Naive thymus-derived CD8-positive, alpha-beta T cell (primary cell): ENCODE measurements at places on chromosomes 6 and 20. TPM values are rescaled to one million over a fixed set of nuclear protein-coding genes. Genes with fewer than 3 reads are reported as not detected.

GRCh38 chr6:56046576-56046975 lies 171.2 kb upstream of the BMP5 start:
- H3K36me3 ChIP-seq = no peaks in the 10 kb centered on the region
- H3K4me3 ChIP-seq = no peak overlapping the region
- H3K27ac ChIP-seq = no peak overlapping the region
- no peaks in the 10 kb centered on the region for H3K4me1 ChIP-seq
- no peak for DNase-seq

DNA sequence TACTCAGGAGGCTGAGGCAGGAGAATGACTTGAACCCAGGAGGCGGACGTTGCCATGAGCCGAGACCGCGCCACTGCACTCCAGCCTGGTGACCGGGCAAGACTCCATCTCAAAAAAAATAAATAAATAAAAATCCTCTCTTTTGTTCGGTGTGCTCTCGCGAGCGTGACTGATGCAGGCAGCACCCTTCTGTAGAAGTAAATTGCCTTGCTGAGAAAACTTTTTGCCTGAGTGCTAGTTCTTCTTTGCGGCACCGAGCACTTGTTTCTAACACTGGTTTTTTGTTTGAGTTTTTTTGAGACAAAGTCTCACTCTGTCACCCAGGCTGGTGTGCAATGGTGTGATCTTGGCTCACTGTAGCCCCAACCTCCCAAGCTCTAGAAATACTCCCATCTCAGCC lies 30.5 kb downstream of the PLN start:
- H3K27me3 ChIP-seq = no peaks in the 10 kb centered on the region
- DNase-seq = no peak
- peaks cover 89% of the 10 kb centered on the region for H3K36me3 ChIP-seq

DNA sequence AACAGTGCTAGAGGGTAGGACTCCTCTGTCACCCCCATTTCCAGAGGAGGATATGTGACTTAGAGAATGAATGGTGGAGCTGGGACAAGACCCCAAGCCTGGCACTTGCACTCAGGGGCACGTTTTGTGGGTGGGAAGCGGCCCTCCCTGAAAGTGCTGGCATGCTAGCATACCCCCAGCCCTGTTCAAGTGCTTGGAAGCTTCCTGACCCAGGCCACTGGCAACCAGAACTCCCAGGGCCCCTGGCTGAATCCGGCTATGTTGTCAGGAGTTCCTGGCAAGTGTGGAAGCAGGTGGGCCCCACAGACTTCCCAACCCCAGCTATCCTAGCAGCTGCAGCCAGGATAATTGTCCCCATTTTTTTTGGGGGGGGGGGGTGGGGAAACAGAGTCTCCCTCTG lies 35.6 kb upstream of the TGM2 start:
- peaks cover 3% of the 10 kb centered on the region for H3K27me3 ChIP-seq
- H3K4me1 ChIP-seq = no peaks in the 10 kb centered on the region
- DNase-seq = no peak
- H3K36me3 ChIP-seq = no peaks in the 10 kb centered on the region

ZKSCAN4 gene
- total RNA-seq = 11.4 TPM

DNA sequence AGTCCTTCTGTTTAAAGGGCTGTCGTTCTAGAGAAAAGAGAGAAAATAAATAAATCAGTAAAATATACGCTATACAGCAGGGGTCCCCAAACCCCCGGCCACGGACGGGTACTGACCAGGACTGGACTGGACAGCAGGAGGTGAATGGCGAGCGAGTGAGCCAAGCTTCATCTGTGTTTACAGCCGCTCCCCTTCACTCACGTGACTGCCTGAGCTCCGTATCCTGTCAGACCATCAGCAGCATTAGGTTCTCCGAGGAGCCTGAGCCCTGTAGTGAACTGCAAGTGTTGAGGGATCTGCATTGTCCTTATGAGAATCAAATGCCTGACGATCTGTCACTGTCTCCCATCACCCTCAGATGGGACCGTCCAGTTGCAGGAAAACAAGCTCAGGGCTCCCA lies 76.5 kb downstream of the ZNF217 start:
- H3K36me3 ChIP-seq = no peaks in the 10 kb centered on the region
- no peak for DNase-seq
- no peak overlapping the region for H3K27ac ChIP-seq
- H3K27me3 ChIP-seq = peaks cover 1% of the 10 kb centered on the region
- H3K4me1 ChIP-seq = no peaks in the 10 kb centered on the region

DNA sequence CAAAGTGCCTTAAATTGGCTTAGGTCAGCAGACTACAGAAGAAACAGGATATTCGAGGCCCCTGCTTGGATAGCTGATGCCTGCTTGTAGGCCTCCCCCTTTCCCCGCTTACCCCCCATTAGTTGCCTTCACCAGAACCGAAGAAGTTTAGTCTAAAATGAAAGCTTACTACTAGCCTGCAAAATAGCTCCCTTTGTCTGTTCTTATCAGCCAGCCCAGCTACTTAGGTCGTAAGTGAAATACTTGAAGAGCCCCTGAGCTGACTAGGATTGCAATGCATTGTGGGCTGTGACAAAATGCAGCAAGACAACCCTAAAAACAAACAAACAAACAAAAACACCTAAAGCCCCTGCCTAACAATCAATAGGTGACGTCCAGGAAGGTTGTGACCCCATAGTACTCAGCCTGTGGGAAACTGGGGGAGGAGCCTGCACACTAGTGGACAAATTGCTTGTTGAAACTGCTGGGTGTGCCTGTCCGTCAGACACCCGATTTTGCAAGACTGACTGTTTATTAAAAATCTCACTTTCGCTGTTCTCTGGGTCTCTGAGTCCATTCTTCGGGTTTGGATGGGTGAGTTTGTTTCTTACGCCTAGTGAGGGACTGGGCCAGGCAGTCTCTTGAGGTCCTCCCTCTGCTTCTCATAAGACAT lies 105.0 kb upstream of the DUSP22 start:
- H3K4me3 ChIP-seq = no peak overlapping the region
- DNase-seq = no peak
- H3K27me3 ChIP-seq = no peaks in the 10 kb centered on the region
- no peaks in the 10 kb centered on the region for H3K36me3 ChIP-seq
- no peak overlapping the region for H3K27ac ChIP-seq

DNA sequence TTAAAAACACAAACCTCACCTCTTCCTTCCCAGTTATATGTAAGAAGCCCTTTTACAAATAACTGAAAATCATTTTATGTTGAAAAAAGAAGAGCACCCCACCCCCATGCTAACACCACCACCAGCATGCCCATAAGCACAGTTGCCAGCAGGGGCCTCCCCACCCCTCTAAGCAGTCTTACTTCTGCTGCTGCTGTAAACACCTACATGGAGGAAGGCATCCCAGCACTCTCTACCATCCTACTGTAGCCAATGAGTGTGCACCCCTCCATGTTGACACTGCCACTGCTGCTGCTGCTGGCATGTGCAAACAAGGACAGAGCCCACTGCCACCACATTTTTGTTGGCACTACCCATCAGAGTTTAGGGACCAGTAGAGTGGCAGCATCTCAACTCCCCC lies 49.6 kb upstream of the PHIP start:
- H3K27me3 ChIP-seq = peaks cover 22% of the 10 kb centered on the region
- H3K36me3 ChIP-seq = peaks cover 8% of the 10 kb centered on the region
- no peak overlapping the region for H3K4me3 ChIP-seq
- no peaks in the 10 kb centered on the region for H3K4me1 ChIP-seq

- no peak overlapping the region for H3K4me3 ChIP-seq
- no peaks in the 10 kb centered on the region for H3K36me3 ChIP-seq
- H3K4me1 ChIP-seq = peaks cover 33% of the 10 kb centered on the region
- H3K27ac ChIP-seq = no peak overlapping the region
Observed at GRCh38 chr20:49043000-49043399, 3.1 kb upstream of the CSE1L start.

GRCh38 chr20:38293491-38294065 lies 10.4 kb upstream of the BPI start:
- no peak for DNase-seq
- H3K36me3 ChIP-seq = no peaks in the 10 kb centered on the region
- H3K27me3 ChIP-seq = peaks cover 26% of the 10 kb centered on the region
- no peak overlapping the region for H3K27ac ChIP-seq
- H3K4me3 ChIP-seq = no peak overlapping the region

GRCh38 chr6:156840136-156840535 lies 63.0 kb downstream of the ARID1B start:
- no peaks in the 10 kb centered on the region for H3K27me3 ChIP-seq
- no peak for DNase-seq
- H3K36me3 ChIP-seq = peaks cover 11% of the 10 kb centered on the region
- H3K4me3 ChIP-seq = peak overlapping the region; percentile 53

DNA sequence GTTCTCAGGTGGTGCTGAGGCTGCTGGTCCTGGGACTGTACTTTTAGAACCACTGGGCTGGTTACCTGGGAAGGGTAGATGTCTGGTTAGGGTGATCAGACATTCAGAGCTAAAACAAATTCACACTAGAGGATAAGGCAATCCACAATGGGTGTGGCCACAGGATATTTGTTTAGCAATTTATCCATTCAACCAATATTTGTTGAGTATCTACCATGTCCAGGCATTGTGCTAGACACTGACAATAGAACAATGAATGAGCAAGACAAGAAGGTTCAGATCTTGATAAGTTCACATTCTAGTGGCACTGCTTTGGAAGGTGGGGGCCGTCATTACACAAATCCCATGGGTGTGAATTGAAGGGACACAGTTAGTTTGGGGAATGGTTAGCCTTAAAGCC lies 131.7 kb downstream of the BCAS1 start:
- no peaks in the 10 kb centered on the region for H3K36me3 ChIP-seq
- no peak for DNase-seq
- H3K27me3 ChIP-seq = no peaks in the 10 kb centered on the region
- no peak overlapping the region for H3K27ac ChIP-seq
- H3K4me1 ChIP-seq = peaks cover 40% of the 10 kb centered on the region

WASF1 gene
- 2.7 TPM for total RNA-seq

FGD2 gene
- total RNA-seq = 7.4 TPM

GRCh38 chr6:109853426-109853825 lies 124.7 kb upstream of the GPR6 start:
- H3K27me3 ChIP-seq = peaks cover 3% of the 10 kb centered on the region
- no peak overlapping the region for H3K4me3 ChIP-seq
- no peaks in the 10 kb centered on the region for H3K36me3 ChIP-seq
- no peak overlapping the region for H3K27ac ChIP-seq
- no peaks in the 10 kb centered on the region for H3K4me1 ChIP-seq

DNA sequence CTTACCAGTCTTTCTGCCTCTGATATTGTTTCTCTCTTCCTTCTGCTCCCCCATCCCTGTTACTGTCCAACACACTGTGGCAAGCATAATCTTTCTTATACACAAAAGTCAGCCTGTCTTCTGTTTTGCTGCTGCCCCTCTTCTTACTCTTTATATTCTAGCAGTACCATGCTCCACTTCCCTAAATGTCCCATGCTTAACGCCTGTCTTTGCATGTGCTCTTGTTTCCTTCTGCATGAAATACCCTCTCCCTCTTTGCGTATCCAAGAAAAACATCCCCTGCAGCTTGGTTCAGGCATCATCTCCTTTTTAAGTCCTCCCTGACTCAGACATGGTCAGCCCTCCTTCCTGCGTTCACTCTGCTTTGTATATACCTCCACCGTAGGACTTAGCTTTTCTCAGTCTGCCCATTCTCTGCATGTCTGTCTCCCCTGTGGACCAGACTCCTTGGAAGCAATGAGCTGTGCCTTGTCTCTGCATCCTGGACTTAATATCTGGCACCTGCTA lies 103.9 kb downstream of the CTNNBL1 start:
- DNase-seq = no peak
- no peak overlapping the region for H3K27ac ChIP-seq
- H3K27me3 ChIP-seq = no peaks in the 10 kb centered on the region
- peaks cover 62% of the 10 kb centered on the region for H3K36me3 ChIP-seq
- H3K4me1 ChIP-seq = peaks cover 2% of the 10 kb centered on the region

DNA sequence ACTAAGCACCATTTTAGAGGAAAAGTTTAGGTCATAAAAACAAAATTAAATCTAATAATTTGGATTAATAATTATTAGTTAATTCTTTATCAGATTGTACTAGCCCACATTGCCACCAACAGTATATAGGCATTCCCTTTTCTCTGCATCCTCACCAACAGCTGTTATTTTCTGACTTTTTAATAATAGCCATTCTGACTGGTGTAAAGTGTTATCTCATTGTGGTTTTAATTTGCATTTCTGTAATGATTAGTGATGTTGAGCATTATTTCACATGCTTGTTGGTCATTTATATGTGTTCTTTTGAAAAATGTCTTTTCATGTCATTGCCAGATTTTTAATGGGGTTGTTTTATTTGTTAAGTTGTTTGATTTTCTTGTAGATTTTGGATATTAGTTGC lies 319.1 kb upstream of the SYNCRIP start:
- H3K4me1 ChIP-seq = no peaks in the 10 kb centered on the region
- no peak overlapping the region for H3K27ac ChIP-seq
- no peak for DNase-seq
- H3K27me3 ChIP-seq = peaks cover 8% of the 10 kb centered on the region
- H3K4me3 ChIP-seq = no peak overlapping the region

GRCh38 chr20:38892091-38892981 lies 33.9 kb upstream of the FAM83D start:
- peaks cover 6% of the 10 kb centered on the region for H3K36me3 ChIP-seq
- H3K4me1 ChIP-seq = peaks cover 17% of the 10 kb centered on the region
- H3K27ac ChIP-seq = peak overlapping the region; percentile 95
- H3K27me3 ChIP-seq = no peaks in the 10 kb centered on the region
- no peak overlapping the region for H3K4me3 ChIP-seq
- DNase-seq = no peak

SLC17A3 gene
- not detected for total RNA-seq

SULF2 gene
- not detected for total RNA-seq

GRCh38 chr6:24100770-24101155 lies 25.3 kb upstream of the NRSN1 start:
- peaks cover 8% of the 10 kb centered on the region for H3K27me3 ChIP-seq
- DNase-seq = no peak
- no peak overlapping the region for H3K4me3 ChIP-seq
- H3K4me1 ChIP-seq = no peaks in the 10 kb centered on the region
- peaks cover 1% of the 10 kb centered on the region for H3K36me3 ChIP-seq

PRICKLE4 gene
- total RNA-seq = not detected

DNA sequence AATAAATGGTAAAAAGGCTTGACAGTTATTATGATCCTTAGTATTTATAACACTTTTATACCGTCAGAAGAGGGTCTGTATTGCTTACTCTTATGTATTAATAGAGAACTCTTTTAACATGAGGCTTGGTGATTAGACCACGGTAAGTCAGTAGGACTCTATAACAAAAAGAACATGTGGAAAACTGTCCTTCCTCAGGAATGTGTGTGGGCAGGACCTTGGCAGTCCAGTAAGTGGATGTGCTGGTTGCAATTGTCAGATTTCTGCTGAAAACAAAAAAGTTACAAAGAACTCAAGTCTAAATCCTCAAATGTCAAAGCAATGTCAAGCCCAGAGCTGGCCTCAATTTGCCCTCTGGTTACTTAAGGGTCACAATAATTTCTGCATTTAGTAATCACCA lies 81.1 kb downstream of the PLCG1 start:
- H3K27me3 ChIP-seq = no peaks in the 10 kb centered on the region
- DNase-seq = no peak
- no peak overlapping the region for H3K4me3 ChIP-seq
- H3K4me1 ChIP-seq = peaks cover 9% of the 10 kb centered on the region

TRAPPC3L gene
- total RNA-seq = not detected

VEGFA gene
- total RNA-seq = 5.6 TPM
